Jurkat, Clone E6-1 (cell line): ENCODE measurements at places on chromosomes 6 and 20.

DNA sequence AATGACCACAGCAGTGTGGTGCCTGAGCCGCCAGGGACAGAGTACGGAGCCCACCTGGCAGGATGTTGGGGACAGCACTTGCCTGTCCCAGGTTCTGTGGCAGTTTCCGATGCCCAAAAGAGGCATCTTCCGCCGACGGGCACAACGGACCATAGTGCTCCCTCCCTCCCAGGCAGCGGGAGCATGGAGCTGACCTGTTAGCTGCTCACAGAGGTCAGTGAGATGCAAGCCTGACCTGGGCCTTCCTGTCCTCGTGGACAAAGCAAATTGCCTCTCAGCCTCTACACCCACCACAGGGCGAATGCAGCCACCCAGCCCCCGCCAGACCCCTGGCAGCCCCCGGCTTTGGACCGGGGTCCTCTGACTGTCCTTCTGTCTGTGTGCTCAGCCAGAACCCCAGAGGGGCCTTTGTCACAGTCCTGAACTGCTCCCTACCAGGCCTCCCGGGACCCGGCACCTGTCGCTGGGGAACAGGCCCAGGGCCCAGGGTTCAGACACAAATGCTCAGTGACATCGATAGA, 16.2 kb upstream of the FRMD1 start:
- no peak for DNase-seq

DNA sequence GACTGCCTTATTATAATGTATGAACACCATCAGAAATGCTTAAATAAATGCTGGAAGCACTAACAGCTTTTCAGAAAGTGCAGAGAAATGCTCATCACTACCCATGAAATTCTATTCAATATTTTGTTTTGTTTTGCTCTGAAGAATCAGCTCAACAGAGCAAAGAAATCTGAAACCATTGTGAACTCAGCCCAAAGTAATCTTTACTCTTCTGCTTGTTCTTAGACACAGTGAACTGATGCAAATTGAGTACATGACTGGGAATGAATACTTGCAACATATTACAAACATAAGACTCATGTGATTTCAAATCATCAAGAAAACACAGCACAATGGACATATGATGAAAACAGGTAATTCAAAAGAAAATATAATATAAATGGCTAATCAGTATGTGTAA, 404.6 kb upstream of the OPRM1 start:
- DNase-seq = no peak

DNA sequence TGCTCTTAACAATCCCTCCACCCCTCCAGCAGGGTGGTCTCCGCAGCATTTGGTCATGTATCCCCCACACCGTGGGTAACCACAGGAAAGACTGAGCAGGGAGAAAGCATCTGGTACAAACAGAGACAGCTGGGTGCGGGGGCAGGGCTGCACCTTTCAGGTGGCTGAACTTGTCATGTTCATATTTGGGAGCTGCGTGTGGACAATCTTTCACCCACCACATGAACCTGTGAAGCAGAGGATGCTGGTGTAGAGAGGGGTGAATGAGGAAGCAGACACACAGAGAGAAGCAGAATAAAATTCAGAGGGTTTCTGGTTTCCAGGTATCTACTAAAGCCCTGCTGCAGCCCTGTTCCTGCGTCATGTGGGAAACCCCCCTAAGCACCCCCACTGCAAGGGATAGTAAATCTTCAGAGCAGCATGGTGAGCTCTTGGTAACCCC, 8.9 kb downstream of the GFOD1 start:
- peak; percentile 77 for DNase-seq

DNA sequence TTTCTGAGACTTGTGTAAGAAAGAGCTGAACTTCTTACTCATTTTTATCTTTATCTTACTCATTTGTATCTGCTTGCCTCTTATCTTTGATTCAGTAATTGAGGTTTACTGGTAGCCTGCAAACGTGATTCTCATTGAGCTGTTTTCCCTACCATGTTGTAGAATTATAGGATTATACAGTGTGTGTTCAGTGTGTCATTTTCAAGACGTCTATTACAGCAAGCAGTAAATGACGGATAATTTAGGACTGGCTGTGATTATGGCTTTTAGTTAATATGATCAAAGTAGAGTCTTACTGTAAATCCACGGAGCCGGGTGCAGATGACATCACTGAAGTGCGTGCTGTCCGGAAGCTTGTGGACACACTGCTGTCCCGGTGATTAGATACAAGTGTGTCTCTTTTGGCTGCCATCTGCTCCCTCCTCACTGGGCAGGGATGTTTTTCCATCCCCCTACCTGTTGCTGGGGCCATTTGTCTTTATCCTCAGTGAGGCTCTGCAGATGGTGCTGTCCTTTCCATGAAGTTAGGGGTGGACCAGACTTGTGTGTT, 6.0 kb downstream of the NELFCD start:
- DNase-seq = no peak

DNA sequence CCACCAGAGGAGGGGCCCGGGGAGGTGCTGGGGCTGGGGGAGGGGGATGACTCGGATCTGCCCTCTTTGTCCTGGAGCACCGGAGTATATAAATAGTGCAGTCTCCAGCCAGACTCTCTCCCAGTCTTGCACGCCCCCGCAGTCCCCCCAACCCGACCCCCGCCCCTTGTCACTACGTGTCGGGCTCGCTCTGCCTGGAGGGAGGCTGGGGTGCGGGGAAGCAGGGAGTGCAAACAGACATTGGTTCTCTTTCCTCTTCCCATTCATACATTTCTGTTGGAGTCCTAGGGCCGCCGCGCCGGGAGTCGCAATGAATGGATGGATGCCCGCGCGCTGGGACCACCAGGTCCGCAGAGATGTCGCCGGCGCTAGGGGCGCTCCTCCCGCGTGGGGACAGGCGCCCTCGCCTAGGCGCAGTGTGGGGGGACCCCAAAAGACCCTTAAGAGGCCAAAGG, 179.3 kb downstream of the TBXT start:
- DNase-seq = no peak

DNA sequence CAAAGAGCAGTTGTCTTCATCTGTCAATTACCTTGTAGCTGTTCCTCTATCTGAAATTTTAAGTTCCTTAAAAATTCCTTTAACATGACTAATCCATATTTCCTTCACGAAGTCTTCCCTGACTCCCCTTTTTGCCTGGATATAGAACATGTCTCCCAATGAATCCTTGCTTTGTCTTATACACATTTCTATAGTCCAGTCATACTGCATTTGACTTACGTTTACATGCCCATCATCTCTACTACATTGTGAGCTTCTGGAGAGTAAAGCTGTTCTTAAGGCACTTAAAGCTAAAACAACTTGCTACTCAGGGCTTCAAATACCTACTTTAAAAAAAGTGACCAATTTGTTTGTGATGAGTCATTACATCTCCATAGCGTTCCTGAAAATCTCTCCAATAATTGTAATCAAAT, 4.9 kb downstream of the REV3L start:
- no peak for DNase-seq

DNA sequence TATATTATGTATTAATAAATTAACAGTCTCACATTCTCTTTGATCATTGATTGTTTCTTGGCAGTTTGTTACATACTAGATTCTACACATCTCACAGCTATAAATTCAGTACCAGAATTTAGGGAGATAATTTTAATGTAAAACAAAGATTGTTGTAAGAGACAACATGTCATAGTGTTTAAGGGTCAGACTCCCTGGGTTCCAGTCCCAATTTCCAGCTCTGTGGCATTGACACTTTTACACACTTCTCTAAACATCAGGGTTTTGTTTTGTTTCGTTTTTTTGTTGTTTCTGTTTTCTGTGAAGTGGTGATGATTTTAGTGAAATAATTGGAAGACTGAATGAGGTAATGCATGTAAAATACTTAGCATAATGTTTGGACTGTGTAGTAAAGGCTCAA, 19.9 kb downstream of the ADGRB3 start:
- DNase-seq = no peak

DNA sequence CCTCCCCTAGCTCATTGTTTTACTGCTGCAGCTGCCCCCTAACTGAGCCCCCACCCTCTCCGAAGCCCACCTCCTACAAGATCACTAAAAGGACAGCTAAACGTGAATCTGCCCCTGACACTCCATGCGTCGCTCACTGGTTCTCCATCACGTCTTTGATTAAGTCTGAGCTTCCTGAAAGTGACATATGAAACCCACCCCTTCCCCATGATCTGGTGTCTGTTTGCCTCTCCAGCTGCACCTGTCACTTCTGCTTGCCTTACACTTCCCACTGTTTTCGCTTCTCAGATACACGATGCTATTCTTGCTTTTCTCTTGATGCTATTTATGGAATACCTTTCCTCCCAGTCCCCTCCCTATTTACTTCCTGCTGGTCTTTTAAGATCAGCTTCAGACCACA, 8.0 kb upstream of the PERP start:
- no peak for DNase-seq

GRCh38 chr6:25410102-25410501, 130.9 kb downstream of the CARMIL1 start:
- no peak for DNase-seq

DNA sequence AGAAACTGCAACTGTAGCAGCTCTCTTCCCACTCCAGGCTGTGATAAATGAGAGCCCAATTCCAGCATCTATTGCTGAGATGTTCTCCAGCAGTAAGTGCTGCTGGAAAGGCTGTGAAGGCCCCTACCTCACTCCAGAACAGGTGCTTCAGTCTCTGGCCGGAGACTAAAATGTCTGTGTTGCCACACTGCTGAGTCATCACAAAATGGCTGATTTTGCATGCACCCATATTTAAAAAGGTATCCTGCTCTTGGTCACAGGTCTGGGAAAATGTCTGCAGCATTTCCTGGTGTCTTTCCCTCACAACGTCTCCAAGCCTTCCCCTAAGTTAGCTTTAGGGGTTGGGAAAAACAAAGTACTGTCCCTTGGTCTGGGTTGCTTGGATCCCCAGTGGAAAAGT, 95.1 kb downstream of the TPBG start:
- DNase-seq = no peak

DNA sequence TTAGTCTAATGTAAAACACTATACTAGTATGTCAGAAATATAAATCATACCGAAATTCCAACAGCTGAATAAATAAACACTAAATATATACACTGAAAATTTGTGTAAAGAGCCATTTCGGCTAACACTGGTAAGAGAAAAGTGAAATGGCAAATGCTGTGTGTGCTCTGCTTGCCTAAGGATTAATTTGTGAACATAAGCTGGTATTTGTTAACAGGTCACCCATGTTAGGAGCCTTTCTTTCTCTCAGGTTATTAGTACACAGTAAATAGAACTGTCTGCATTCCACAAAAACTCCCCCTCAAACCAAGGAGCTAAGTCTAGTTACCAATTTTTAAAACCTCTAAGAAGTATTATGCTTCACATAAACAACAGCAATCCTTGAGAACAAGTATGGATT, 27.0 kb downstream of the ELOVL5 start:
- DNase-seq = no peak

DNA sequence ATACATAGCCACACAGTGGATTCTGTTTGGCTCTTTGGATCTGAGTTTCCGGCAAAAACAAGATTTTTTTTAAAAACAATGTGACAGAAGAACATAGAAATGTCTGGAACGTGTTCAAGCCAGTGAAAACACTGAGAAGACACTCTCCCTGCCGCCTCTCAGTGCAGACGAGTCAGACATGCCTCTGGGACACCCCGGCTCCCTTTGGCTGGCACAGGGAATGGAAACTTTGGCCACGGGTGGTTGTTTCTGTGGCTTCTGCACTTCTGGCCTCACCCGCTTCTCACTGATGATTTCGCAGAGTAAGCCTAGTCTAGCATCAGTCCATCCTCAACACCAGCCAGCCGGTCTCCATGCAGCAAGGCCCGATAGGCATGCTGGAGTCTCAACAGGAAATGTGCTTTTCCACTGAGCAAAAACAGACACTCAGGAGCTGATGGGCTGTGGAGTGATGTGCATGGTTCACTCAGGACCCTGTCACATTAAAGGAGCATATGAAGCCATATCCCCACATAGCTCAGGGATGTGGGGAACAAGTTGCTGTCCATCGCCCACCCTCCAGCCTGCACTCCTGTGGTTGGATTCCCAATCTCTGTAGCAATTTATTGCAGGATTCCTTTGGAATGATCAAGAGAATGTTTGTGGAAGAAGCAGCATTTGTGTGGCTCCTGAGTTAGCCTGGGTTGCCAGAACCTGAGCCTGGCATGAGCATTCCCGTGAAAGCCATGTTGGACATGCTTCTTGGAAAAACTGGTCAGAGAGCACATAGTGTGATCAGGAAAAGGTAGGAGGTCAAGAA, 262.0 kb upstream of the RIN2 start:
- DNase-seq = no peak

DNA sequence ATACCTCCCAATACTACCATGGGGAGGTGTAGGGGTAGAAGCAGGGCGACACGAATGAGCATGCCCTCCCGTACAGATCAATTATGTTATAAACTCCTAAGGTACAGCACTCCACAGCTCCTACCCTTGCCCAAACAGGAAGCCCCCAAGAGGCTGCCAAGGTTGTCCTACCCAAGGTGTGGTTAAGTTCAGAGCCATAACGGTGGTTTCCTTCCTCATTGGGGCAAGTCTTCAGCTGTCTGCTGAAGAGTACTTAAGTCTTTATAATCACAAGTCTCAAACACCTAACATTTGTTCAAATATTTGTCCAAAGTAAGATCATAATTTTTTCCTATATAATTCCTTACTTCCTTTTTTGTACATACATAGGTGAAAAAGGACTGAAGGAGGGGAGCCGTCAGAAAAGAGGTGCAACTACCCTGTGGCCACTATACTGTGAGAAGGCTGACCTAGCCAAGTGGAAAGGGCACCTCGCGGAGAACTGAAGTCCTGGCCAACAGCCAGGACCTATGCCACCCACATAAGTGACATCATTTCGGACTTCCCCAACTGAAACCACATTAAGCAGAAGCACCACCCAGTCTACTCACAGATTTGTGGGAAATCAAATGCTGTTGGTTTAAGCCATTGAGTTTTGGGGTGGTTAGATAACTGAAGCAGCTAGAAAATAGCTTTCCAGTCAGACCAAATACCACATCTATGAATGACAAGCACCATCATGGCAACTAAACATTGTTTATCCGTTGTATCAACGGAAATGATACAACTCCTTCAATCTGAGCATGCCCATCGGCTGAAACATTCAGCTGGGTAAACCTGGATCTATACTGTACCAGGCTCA, 2.9 kb upstream of the RAB22A start:
- DNase-seq = peak; percentile 89

- DNase-seq = no peak
Measured at GRCh38 chr20:38132910-38133501, 32.1 kb downstream of the TGM2 start.

- DNase-seq = no peak
Measured at GRCh38 chr20:19799325-19799724, 41.3 kb downstream of the RIN2 start.
